ENCODE measurements at places on chromosomes 16 and 17. TPM values are rescaled to one million over a fixed set of nuclear protein-coding genes. Genes with fewer than 3 reads are reported as not detected.

Gene ZNF23
- total RNA-seq = 4.9 TPM

Gene CCL7
- not detected for total RNA-seq

Gene FBXW10
- total RNA-seq = 1.8 TPM

Gene KRT9
- not detected for total RNA-seq

Gene KREMEN2
- 2.3 TPM for total RNA-seq

Gene C17orf50
- not detected for total RNA-seq

Gene TPSG1
- total RNA-seq = not detected

Gene NPIPA2
- total RNA-seq = 2.0 TPM

Gene TBX4
- total RNA-seq = 1.1 TPM

Gene GCGR
- total RNA-seq = 0.35 TPM

Gene CCL2
- total RNA-seq = 15.3 TPM
